Stimulated activated CD4-positive, alpha-beta T cell treated with anti-CD3 and anti-CD28 coated beads, Interleukin-15, amount 100 ng/mL, for 1 hour (primary cell): ENCODE measurements at places on chromosomes 7 and 10.

DNA sequence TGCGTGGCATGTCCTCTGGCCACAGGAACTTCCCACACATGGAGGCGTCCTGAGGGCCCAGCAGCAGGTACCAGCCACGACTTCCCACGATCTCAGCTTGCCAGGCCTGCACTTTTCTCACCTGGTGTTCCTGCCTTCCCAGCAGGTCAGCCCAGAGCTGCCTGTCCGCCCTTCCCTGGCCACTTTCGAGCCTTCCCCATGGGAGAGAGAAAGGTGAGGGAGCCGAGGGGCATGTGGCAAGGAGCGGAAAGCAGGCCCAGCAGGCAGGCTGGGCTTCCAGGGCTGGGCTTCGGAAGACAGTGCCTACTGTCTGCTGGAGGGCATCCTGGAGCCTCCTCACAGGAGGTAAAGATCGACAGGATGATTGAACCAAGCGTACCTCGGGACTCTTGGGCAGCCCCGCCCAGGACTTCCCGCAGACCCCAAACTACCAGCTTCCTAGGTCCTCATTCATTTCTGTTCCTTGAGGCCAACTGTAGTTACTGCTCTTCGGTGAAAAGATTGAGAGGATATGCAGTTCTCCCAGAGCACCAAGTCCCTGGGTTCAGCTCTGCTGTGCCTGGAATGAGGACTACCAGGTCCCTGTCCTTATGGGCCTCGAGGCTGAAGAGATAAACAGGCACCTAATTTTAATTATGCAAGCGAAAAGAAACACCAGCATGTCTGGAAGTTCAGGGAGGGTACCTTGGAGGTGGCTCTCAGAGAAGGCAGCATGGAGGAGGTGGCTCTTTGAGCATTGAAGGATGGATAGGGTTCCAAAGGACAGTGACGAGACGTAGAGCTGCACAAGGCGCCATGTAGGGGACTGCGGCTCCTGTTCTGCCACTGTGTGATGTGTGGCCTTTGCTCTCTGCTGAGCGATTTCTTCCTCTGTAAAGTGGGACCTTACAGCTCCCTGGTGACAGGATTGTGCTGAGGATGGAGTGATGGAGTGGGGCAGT, 87.8 kb downstream of the ZMIZ1 start:
- DNase-seq: no peak

DNA sequence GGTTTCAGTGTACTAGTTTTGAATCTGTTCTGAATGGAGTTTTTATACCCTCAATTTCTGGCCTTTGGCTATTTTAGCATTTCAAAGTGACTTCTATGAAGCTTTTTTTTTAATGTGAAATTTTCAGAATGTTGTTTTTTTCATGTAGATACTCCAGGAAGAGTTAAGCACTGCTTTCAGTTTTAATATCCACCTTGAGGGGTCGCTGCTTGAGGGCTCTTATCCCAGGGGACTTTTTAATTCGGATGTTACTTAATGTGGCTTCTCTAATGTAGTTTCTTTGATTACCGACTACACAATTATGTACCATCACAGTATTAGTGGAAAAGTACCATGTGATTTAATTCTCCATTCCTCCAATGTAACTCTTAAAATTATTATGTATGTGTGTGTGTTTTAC, 5.2 kb downstream of the IFIT5 start:
- no peak for DNase-seq

DNA sequence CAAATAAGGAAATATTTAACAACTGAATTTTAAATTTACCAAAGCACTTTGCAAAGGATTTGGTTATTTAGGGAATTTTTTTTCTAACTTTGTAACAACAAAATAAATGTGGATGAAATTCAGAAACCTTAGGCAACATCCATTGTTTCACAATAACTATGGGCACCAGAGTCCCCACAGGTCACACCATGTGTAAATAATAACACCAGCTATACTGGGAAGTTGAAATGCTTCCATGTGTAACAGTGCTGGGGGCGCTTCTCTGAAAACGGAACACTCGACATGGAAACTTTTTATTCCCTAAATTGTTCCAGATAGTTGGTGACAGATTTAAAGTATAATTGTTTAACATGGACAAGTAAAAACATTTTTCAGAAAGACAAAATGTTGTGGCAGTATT, 818.6 kb downstream of the TNS3 start:
- no peak for DNase-seq

GRCh38 chr10:79133416-79133815, 64.7 kb downstream of the ZMIZ1 start:
- no peak for DNase-seq

- DNase-seq: no peak
Measured at GRCh38 chr10:127100983-127101615, 95.3 kb downstream of the INSYN2A start.

GRCh38 chr7:6172910-6173295, 99.5 kb downstream of the CYTH3 start:
- DNase-seq: no peak

DNA sequence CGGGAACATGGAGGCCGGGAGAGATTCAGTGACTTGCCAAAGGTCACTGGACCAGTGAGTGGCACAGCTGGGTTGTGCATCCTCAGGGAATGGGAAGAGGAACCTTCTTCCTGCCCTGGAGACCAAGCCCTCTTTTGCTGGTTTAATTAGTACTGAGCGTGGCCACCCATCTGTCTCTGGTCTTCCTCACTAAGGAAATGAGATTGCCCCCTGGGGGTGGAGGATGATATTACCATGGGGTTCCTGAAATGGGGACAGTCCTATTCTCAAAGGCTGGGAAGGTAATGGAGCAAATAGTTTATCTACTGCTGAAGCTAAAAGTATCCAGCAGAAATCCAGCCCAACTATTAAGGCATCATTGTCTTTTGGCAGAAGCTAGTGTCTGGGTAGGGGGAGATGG, 98.6 kb upstream of the FGFR2 start:
- no peak for DNase-seq

DNA sequence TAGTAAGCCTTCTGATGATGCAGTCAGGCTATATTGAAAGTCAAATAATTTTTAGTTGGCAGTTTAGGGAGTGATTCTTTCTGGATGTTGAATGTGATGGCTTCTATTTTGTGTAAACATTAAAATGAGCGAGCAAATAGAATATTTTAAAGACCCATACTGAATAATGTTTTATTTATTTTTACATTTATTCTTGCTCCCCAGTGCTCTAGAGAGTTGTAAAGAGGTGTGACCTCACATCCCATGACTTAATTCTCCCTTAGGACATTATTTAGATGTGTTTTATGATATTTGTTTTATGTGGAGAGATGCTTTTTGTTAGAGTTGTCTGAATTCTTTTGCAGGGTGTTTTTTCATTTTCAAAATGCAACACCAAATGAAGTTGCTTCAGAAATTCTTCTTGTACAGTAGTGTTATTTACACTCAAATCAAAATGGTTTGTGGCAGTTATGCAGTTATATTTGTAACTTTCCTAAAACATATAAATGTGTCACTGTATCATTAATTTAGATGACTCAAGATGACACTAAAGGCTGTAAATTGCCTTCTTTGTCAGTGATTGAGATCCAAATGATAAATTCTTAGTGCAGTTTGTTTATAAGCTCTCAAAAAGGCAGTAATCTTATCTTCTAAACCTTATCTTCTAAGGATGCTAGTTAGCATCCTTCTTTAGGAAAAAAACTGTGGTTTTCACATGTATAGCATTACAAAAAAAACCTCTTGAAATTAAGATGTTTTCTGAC, 12.4 kb downstream of the UMAD1 start:
- no peak for DNase-seq

- DNase-seq: no peak
Measured at GRCh38 chr10:54002077-54002476, 799.0 kb downstream of the PCDH15 start.

DNA sequence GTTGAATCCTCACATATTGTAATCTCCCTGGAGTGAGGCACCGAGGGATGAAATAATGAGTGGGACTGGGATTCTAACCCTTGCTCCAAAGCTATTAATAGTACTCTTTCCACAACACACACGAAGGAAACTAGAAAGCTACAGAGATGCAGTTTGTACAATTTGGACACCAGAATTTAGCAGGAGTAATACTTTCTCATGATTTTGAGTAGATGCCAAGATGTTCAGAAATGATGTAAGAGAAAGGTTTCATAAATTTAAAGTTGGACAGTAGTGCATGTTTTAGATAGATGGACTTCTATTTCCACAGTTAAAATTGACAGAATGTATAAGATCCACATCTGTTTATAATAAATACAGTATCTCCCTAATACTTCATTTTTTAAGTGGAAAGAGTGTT, 46.5 kb downstream of the PRR15 start:
- DNase-seq: no peak

DNA sequence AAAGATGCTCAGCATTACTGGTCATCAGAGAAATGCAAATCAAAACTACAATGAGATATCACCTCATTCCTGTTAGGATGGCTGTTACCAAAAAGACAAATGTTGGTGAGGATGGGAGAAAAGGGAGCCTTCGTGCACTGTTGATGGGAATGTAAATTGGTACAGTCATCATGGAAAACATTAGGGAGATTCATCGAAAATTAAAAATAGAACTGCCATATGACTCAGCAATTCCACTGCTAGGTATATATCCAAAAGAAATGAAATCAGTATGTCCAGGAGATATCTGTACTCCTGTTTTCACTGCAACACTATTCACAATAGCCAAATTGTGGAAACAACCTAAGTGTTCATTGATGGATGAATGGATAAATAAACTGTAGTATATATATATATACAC, 228.1 kb downstream of the ACTR3B start:
- no peak for DNase-seq
